ENCODE measurements at places on chromosomes 16 and 17. TPM values are rescaled to one million over a fixed set of nuclear protein-coding genes. Genes with fewer than 3 reads are reported as not detected.

- no peak for DNase-seq
Observed at GRCh38 chr16:58236831-58237230, 38.9 kb upstream of the CSNK2A2 start.

GRCh38 chr16:87457061-87457611 lies 35.7 kb downstream of the ZCCHC14 start:
- no peak for DNase-seq

- no peak for DNase-seq
Observed at GRCh38 chr16:4663777-4664465, 29.4 kb upstream of the NUDT16L1 start.

The MYH10 gene
- 30.4 TPM for total RNA-seq

The NPIPB2 gene
- 8.7 TPM for total RNA-seq

The NPTX1 gene
- not detected for total RNA-seq
